RPMI7951 (cell line): ENCODE measurements at places on chromosomes 11 and 22. TPM values are rescaled to one million over a fixed set of nuclear protein-coding genes. Genes with fewer than 3 reads are reported as not detected.

Gene KDM4E
- not detected in 2 replicates for total RNA-seq

DNA sequence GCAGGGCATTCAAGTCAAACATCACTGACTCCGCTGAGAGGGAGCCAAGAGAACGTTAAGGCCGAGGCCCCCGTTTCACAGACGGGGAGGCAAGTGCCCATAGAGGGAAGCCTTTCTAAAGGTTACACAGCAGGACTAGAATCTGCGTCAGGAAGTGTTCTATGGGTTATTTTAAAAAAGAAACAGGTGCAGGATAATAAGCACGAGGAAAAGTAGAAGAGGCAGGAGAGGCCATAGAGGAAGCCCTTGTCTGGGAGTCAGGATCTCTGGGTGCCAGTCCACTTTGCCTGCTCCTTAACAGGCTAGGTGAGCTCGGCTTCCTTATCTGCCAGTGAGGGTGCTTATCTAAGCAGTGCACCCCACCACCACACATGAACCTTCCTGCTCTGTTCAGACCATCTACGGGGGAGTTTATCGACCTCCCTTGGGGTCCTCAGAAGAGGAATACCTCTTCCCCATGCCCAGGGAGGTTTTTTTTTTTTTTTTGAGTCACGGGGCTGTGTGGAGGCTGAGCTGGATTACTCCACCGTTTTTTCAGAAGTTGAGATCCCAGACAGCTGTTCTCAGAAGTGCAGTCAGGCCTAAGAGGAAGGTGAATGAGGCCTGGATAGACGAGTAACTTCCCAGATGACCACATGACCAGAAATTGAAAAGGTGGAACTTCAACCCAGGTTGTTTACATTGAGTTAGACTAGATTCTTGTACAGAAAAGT lies 1.2 kb upstream of the FCHSD2 start:
- no peak for DNase-seq

DNA sequence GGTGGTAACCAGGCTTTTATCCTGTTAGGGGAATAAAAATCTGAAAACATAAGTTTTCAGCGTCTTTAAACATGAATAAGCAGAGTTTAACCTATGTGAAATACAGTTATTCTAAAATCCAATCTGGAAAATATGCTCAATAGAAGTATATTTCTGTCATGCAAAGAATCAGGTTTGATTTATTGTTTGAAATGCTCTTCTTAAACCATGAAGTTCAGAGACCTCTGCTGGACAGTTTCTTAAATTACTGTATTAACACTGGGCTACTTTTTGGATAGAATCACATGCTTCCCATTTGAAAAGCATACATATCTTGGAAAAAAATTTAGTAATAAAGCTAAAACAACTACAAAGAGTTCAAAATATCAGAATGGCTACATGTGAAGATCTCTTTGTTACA lies 25.4 kb downstream of the APIP start:
- peak; percentile 57 for DNase-seq

DNA sequence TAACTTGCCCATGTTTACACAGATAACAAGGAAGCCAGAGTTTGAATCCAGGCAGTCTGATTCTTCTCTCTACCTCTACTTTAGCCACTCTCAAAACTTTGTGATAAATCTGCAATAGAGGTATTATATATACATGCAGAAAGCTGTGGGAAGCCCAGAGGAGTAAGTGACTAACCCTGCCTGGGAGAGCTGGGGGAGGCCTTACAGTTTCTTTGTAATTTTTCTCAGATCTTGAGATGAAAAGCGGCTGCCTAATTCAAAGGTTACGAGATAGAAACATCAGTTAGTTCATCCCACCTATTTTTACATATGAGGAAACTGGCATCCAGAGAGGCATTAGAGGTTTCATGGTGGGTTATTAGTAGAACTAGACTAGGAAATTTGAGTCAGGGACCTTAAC lies 4.9 kb downstream of the STIM1 start:
- DNase-seq, result no peak

GRCh38 chr11:22192642-22193347 lies at the start of gene ANO5:
TSS of gene ANO5 (plus strand) at chr11:22193085. CDS start at chr11:22193493, 408 bp downstream.
- no peak for DNase-seq

DNA sequence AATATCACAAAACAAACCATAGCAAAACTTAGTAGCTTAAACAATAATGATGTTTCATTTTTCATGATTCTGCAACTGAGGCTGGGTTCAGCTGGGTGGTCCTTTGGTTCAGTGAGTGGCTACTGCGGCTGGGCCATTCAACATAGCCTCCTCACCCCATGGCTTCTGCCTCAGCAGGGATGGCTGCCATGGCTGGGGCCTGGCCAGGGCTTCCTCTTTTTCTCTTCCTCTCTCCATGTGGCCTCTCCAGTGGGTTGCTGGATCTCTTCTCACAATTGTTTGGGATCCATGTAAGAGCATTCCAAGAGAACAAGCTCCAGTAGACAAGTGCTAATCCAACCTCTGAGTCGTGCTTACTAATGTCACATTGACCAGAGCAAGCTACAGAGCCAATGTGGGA lies 248.6 kb upstream of the PLET1 start:
- DNase-seq, result no peak

DNA sequence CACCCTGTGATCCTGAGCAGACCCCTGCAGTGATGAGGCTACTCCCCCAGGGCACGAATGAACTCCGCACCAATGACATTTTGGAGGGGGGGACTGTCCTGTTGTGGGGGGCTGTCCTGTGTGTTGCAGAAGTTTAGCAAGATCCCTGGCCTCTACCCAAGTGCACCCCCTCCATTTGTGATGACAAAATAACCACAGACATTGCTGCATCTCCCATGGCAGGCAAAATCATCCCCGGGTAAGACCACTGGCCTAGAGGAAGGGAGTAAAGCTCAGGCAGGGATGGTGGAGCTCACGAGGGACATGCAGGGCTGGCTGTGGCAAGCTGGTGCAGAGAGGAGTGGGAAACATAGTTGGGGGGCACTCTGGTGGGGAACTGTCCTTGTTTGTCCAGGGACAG lies 40.6 kb downstream of the NECTIN1 start:
- DNase-seq, result no peak

Gene PATE2
- 0.24 TPM in 1 of 2 replicates, not detected in the other for total RNA-seq

Gene EPS8L2
- 3.4 and 5.7 TPM in 2 replicates for total RNA-seq

- peak; percentile 86 for DNase-seq
These were observed 32.9 kb downstream of the PPIL2 start for GRCh38 chr22:21698430-21699329.

Gene TP53AIP1
- total RNA-seq, result not detected in 2 replicates

- DNase-seq, result no peak
These were observed 60.6 kb downstream of the DGCR2 start for GRCh38 chr22:19061471-19062138.

Gene PYGM
- not detected in 2 replicates for total RNA-seq

DNA sequence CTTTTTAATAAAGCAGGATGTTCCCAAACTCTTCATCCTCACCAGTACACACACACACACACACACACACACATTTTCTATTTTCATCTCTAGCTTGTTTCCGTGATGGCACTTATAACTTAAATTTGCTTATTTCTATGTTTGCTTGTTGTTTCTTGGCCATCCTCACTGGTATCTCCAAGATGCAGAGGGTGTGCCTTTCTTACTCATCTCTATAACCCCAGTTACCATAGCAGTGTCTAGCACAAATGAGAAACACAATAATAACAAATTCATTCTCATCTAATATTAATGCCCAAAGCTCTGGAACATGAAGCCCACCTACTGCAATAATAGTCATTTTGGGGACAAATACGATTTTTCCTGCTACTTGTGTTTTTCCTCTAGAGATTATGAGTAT lies 156.3 kb downstream of the GRM5 start:
- no peak for DNase-seq

- peak; percentile 49 for DNase-seq
These were observed 9.3 kb downstream of the INS start for GRCh38 chr11:2151500-2152257.

Gene CD3E
- total RNA-seq, result not detected in 2 replicates

Gene PHF21B
- total RNA-seq, result not detected in 2 replicates

- DNase-seq, result no peak
These were observed 167.8 kb downstream of the MYO18B start for GRCh38 chr22:25909614-25910387.

Gene SREBF2
- total RNA-seq, result 27.4 and 27.6 TPM in 2 replicates

DNA sequence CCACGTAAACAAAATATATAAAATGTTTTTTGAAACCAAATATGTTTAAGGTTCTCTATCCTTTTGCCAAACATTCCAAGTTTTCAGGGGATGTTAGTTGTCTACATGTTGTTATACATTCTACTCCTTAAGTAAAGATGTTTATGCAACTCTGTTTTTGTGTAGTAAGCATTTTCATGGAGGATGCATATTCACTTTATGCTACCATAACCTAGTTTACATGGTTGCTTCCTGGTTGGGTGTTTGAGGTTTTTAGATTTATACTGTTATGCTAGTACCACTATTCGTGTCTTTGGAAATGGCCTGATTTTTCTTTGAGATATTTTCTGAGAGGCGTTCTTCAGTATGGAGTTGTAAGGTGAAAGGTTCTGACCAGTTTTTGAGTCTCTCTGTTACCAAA lies 131.1 kb upstream of the SORL1-AS1 start:
- no peak for DNase-seq

DNA sequence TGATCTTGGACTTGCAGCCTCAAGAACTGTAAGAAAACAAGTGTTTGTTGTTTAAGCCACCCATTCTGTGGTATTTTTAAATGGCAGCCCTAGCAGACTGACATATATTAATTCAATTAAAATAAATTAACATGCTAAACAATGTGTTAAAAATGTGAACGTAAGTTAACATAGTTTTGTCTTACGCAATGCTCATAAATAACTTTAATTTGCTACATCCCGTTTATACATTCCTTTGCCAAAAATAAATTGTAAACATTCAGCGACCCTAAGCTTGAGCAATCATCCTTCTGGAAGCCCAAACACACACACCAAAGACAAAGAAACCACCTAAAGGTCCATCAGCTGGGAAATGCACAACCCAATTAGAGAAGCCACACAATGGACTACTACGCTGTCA lies 70.4 kb downstream of the CELSR1 start:
- DNase-seq, result no peak

Gene TRIM51
- not detected in 2 replicates for total RNA-seq

Gene SPON1
- total RNA-seq, result 0.10 TPM in 1 of 2 replicates, not detected in the other

Gene MN1
- 1.5 and 1.7 TPM in 2 replicates for total RNA-seq

Gene PTPRCAP
- 0.39 TPM in 1 of 2 replicates, not detected in the other for total RNA-seq

GRCh38 chr11:124670732-124671131 lies 2.8 kb downstream of the SIAE start:
- peak; percentile 5 for DNase-seq

DNA sequence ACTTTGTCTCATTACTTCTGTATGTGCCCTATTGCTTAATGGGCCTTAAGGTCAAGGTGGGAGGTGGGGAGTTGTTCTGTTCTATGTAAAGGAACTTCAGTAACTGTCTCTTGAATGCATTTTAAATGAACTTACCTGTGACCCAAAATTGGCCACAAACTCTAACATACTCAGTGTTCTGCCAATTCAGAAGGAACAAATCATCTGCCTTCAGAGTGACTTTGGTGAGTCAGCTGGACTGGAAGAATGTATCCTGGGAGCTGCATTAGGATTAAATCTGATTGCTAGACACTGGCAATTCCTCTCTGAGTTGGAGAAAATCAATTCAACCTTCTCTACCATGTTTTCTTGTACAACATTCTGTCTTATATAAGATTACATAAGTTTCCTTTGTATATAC lies 1104.8 kb downstream of the DLG2 start:
- DNase-seq, result no peak

DNA sequence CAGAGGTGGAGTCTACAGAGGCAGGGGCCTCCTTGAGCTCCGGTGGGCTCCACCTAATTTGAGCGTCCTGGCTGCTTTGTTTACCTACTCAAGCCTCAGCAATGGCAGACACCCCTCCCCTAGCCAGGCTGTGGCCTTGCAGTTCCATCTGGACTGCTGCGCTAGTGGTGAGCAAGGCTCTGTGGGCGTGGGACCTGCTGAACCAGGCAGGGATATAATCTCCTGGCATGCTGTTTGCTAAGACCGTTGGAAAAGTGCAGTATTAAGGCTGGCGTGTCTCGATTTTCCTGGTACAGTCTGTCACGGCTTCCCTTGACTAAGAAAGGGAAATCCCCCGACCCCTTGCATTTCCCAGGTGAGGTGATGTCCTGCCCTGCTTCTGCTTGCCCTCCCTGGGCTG lies 77.7 kb downstream of the GDPD4 start:
- no peak for DNase-seq

Gene SMIM35
- total RNA-seq, result not detected in 2 replicates

DNA sequence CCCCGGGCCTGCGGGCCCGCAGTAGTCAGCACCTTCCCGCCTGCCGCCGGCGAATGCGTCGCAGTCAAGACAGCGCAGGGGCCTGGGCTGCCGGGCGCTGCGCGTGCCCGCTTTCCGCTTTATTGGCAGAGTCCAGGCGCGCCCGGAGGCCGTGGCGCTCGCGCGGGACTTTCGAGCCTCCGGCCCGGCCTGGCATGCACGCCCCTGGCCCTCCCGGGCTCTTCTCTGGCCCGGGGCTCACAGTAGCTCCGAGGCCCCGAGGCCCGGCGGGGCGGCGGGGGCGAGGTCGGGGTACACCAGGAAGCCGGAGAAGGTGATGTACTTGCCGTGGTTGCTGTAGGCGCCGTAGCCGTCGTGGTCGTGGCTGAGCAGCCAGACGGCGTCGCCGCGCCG lies 3.1 kb downstream of the FAM180B start:
- DNase-seq, result no peak

GRCh38 chr11:108199446-108200321 lies 22.8 kb downstream of the NPAT start:
- DNase-seq, result peak; percentile 75

DNA sequence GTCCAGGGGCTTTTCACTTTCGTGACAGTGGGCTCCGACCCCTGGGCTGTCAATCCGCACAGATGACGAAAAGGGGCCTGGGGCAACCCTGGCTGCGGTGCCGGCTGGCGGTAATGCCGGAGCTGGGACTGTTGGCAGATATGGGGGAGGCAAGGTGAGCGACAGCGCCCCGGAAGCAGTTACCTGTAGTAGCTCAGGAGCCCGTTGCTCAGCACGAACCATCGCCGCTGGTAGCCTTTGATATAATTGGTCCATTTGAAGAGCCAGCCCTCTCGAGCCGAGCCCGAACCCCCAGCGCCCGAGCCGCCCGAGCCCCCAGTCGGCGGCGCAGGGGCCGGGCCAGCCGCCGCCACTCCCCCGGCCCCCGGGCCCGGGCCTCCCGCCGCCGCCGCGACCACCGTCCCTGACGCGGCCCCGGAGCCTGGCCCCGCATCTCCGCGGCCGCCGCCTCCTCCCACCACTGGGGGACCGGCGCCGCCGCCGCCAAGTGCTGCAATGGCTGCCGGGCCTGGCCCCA lies 396 bp downstream of the OSBP start:
- DNase-seq, result peak; percentile 13

Gene CHEK2
- 23.7 and 28.9 TPM in 2 replicates for total RNA-seq

Gene SPI1
- not detected in 2 replicates for total RNA-seq
